ENCODE measurements at places on chromosomes 3 and 15.

DNA sequence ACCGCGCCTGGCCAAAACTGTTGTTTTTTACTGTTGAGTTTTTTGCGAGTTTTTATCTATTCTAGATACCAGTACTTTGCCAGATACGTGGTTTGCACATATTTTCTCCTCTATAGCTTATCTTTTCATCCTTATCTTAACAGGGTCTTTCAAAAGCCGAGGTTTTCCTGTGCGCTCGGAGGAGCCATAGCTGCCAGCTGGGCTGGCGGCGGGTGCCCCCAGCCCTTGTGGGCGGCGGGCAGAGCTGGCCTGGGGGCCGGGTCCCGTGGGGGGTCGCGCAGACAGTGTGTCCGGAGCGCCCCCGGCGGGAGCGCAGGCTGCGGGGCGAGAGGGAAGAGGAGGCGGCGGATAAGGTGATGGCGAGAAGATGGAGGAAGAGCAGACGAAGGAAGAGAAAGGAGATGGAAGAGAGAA lies 11.1 kb upstream of the EIF4A2 start:
- H3K27me3 ChIP-seq: no peaks in the 10 kb centered on the region
- H3K4me1 ChIP-seq: no peaks in the 10 kb centered on the region
- no peaks in the 10 kb centered on the region for H3K36me3 ChIP-seq
- H3K27ac ChIP-seq: no peak overlapping the region
- H3K4me3 ChIP-seq: peak overlapping the region; percentile 33
- no peak for DNase-seq

DNA sequence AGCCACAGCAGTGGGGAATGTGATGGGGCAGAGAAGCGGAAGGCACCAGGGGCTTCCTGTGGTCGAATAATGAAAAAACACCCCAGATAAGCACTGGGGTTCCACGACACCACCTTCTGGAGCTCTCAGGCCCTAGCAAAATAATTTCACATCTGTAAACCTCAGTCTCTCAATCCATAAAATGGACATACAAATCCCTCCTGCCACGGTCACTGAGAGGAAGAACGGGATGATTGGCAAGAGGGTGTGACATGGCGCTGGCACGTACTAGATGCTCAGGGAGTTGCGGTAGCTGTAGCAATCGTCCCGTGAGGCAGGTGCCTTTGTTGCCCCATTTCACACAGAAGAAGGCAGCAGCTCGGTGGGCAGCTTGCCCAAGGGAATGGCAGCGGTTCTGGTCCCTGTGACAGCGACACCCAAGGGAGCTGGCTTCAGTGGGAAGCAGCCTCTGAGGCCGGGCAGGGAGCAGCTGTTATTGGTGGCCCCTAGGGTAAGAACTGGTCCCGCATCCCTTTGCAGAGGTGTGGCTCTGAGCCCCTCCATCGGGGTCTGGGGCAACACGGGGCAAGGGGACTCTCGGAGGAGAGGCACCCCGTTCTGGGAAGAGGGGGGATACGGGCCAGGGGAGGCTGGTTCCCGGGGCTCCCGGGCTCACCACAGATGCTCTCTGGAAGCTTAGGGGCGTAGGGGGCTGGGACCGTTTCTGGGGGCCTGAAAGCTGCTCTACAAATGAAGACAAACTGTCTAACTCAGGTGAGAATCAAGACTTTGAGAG lies 114.0 kb upstream of the ALDH1A3 start:
- no peaks in the 10 kb centered on the region for H3K4me1 ChIP-seq
- H3K36me3 ChIP-seq: no peaks in the 10 kb centered on the region
- no peaks in the 10 kb centered on the region for H3K27me3 ChIP-seq
- no peak for DNase-seq
- no peak overlapping the region for H3K4me3 ChIP-seq
- H3K27ac ChIP-seq: no peak overlapping the region

GRCh38 chr15:53158995-53159394 lies 368.9 kb upstream of the ONECUT1 start:
- no peaks in the 10 kb centered on the region for H3K27me3 ChIP-seq
- no peak overlapping the region for H3K27ac ChIP-seq
- H3K4me3 ChIP-seq: no peak overlapping the region
- H3K4me1 ChIP-seq: no peaks in the 10 kb centered on the region

GRCh38 chr3:43289401-43289800 lies 3.1 kb downstream of the SNRK start:
- DNase-seq: no peak
- H3K27ac ChIP-seq: peak overlapping the region; percentile 65
- peaks cover 13% of the 10 kb centered on the region for H3K4me1 ChIP-seq
- H3K27me3 ChIP-seq: no peaks in the 10 kb centered on the region

DNA sequence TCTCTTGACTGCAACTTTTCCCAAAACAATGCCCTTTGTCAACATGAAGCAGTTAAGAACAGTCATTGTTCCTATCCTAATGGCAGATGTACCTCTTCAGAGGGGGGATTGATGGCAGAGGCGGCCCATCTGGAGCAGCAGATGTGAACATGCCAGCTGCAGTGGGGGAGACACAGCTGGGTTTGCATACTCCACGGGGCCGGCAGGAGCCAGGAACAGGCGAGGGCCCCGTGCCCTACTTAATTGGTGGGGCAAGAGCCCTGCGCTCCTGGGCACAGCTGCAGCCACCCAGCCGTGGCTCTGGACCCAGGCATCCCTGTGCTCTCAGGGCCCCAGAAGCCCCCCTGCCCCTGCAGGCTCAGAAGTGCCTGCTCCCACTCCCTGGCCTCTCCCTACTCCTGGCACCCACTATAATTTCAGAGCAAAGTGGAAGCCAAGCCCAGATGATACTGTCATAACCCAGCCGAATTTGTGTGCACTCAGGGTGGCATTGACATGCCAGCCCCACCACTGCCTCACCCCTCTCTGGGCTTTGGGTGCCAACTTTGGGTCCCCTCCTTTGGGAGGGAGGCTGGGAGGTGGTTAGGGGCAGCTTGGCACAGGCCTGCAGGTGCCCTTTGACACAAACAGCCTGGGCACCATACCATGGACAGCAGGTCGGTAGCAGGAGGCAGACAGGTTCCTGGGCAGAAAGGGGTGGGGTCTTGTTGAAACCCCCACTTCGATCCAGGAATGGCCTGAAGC lies 34.6 kb downstream of the ROPN1B start:
- H3K4me1 ChIP-seq: no peaks in the 10 kb centered on the region
- no peak overlapping the region for H3K4me3 ChIP-seq
- no peak for DNase-seq
- H3K27ac ChIP-seq: no peak overlapping the region
- H3K36me3 ChIP-seq: no peaks in the 10 kb centered on the region
- H3K27me3 ChIP-seq: no peaks in the 10 kb centered on the region

DNA sequence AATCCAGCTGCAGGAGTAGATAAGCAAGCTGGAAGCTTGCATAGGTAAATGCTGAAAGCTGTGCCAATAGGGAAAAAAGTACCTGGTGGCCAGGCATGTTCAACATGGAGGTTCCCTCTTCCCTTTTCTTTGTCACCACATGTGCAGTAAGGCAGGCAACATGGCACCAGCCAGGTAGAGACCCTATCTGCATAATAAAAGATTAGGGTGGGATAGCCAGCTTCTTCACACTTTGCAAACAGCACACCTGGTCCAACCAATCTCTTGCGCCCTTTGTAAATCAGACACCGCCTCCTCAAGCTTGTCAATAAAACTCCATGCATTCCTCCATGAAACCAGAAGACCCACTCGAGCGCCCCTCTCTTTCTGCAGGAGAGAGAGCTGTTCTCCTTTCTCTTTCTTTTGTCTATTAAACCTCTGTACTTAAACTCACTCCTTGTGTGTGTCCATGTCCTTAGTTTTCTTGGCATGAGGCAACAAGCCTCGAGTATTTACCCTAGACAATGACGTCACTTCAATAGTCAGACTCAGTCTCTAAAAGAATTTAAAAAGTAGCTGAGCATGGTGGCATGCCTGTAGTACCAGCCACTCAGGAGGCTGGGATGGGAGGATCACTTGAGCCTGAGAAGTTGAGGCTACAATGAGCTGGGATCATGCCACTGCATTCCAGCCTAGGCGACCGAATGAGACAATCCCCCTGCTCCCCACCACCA lies 256.3 kb downstream of the SCAPER start:
- H3K27ac ChIP-seq: no peak overlapping the region
- H3K4me1 ChIP-seq: no peaks in the 10 kb centered on the region
- H3K27me3 ChIP-seq: no peaks in the 10 kb centered on the region
- H3K36me3 ChIP-seq: no peaks in the 10 kb centered on the region

GRCh38 chr3:125437631-125438435 lies 62.7 kb upstream of the ZNF148 start:
- no peaks in the 10 kb centered on the region for H3K27me3 ChIP-seq
- no peak overlapping the region for H3K27ac ChIP-seq

DNA sequence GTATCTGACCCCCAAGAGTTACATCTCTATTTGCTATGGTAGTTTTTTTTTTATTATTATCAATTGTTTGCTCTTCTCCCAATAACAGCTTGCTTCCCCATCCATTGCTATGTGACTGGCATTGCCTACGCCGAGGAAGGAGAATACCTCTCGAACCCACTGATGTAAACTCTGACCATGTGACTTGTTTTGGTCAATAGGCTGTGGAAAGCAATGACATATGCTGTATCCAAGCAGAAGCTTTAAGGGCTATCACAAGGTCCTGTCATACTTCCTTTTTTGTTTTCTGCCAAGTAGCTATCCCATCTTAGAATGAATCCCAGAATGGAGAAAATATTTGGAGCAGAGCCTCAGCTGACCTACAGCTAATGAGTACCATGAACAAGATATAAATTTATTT lies 111.0 kb upstream of the FRMD4B start:
- H3K27me3 ChIP-seq: no peaks in the 10 kb centered on the region
- H3K4me1 ChIP-seq: no peaks in the 10 kb centered on the region

- H3K36me3 ChIP-seq: no peaks in the 10 kb centered on the region
- H3K4me3 ChIP-seq: no peak overlapping the region
- no peak overlapping the region for H3K27ac ChIP-seq
- no peak for DNase-seq
- no peaks in the 10 kb centered on the region for H3K27me3 ChIP-seq
- no peaks in the 10 kb centered on the region for H3K4me1 ChIP-seq
Observed at GRCh38 chr3:138200424-138200823, 13.3 kb downstream of the ARMC8 start.

DNA sequence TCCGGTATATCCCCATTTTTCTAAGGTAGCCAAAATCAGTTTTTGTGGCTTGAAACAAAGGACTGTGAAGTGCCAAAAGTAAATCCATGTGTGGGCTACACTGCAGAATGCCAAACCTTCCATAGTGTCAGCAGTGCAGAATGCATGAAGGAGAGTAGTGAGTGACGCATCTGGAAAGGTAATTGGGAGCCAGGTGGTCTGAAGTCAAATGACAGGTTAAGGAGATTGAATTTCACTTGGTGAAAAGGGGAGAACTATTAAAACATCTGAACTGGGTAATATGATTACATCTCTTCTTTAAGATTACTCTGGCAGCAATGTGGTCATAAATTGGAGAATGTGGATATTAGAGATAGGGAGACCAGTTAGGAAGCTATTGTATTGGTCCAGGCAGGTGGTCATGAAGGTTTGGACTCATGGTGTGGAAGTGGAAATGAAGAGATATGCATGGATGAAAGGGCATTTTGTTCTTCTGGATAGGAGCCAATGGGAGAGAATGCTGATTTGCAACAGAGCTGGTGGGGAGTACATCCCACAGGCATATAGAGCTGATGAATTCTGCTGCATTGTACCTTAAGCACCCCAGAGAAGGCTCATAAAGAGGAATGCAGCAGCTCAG lies 118.2 kb downstream of the ECT2 start:
- no peaks in the 10 kb centered on the region for H3K4me1 ChIP-seq
- no peak for DNase-seq
- H3K27me3 ChIP-seq: no peaks in the 10 kb centered on the region
- no peaks in the 10 kb centered on the region for H3K36me3 ChIP-seq
- H3K27ac ChIP-seq: no peak overlapping the region

DNA sequence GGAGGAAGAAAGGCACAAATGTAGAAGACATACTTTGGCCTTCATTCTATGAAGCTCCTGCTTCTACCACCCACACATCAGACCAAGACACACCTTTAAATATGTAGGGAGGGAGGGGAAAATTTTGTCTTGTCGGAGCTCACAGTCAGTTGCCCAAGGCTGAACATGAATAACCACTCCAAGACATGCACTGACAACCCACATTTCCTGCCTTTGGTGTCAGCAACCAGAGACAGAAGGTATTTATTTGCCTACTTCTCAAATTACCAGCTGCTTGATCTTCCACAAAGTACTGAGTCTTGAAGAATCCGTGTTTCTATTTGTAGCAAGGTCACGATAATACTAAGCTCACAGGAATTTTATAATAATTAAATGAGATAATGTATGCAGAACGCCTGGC lies 169.7 kb downstream of the KCNMB2 start:
- H3K27me3 ChIP-seq: no peaks in the 10 kb centered on the region
- H3K4me1 ChIP-seq: no peaks in the 10 kb centered on the region
- no peaks in the 10 kb centered on the region for H3K36me3 ChIP-seq
- DNase-seq: no peak

DNA sequence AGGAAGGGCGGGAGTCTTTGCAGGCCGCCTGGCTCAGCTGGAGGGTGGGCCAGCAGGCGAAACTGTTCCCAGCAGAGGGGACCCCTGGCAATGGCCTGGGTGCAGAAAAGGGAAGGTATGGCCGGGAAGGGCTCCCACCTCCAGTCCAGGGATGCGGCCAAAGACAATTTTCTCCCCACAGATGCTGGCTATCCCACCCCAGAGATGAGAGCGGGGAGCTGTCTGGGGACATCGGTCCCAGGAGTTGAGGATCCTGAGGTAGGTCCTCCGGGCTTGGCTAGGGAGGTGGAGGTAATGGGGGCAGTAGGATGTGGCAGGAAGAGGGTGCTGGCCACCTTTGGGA lies 1.7 kb downstream of the SEMA3G start:
- no peak overlapping the region for H3K27ac ChIP-seq
- no peak overlapping the region for H3K4me3 ChIP-seq
- DNase-seq: no peak

GRCh38 chr15:68691705-68692104 lies 112.9 kb downstream of the CORO2B start:
- H3K27me3 ChIP-seq: no peaks in the 10 kb centered on the region
- DNase-seq: no peak
- no peak overlapping the region for H3K27ac ChIP-seq
- no peak overlapping the region for H3K4me3 ChIP-seq
- H3K36me3 ChIP-seq: no peaks in the 10 kb centered on the region

DNA sequence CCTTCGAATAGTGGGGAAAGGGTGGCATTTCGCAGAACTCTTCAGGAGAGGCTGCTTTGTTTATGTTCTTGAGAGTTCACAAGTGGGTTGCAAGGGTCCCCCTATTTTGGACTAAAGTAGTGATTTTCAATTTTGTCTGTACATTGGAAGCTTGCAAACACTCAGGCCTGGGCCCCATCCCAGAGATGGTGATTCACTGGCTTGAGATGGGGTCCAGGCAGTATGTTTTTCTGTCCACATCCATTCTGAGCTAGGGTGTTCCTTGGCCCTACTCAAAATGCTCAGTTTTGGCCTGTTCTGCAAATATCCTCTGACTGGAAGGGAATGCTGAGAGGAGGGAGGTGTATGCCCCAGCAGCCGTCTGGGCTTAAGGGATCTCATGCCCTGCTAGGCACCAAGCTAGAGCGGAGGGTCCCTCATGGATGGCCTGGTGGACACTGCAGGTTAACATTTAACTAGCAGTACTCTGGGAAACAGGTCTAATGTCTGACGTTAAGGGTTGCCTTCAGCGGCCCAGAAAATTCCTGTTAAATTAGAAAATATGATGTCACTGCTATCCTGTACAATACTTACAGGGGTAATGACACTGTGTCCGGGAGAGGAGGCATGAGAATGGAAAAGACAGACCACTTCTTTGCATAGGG lies 181.4 kb downstream of the OPA1 start:
- DNase-seq: peak; percentile 4
- no peak overlapping the region for H3K4me3 ChIP-seq
- H3K4me1 ChIP-seq: no peaks in the 10 kb centered on the region
- H3K27ac ChIP-seq: no peak overlapping the region
- no peaks in the 10 kb centered on the region for H3K27me3 ChIP-seq

Measured in colonic mucosa (tissue), 4 donors.